ENCODE measurements at places on chromosomes 7 and 10.
A peak's percentile ranks its signal among the peaks of the same experiment; 100 is the strongest.

GRCh38 chr7:67566101-67566500 is 569.5 kb downstream of the TYW1 start:
- DNase-seq = peak; percentile 58

DNA sequence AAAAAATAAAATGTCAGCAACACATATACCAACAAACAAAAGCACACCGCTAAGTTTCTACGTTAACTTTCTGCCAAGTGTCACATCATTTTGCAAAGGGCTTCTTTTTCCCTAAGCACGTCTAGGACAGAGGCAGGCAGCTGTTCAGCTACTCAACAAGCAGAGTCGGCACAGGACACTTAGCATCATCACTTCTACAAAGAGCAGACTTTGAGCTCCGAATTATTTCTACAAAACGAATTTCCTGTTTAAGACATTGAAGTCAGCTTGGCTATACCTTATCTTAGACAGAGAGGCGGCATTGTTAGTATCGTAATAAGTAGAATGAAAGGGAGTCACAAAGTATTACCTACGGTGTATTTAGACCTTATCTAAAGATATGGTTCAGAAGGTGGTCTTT is 110.1 kb downstream of the SVIL start:
- DNase-seq = no peak

DNA sequence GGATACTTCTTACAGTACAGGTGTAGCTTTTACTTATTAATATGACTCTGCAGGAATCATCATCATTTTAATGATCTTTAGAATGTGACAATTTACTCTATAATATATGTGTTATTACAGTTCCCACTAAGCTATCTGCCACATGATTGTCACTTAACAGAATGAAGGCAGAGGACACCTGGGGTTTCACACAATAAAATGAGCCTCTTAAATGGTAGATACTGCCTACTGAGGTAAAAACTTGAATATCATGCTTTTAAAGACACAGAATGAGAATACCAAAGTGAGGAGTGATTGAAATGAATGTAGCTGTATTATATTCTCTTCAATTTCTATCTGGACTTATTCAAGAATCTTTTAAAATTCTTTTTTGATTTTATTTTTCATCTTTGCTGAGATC is 1255.3 kb upstream of the LRRN3 start:
- DNase-seq = no peak

GRCh38 chr7:42342381-42342780 is 105.4 kb upstream of the GLI3 start:
- no peak for DNase-seq

DNA sequence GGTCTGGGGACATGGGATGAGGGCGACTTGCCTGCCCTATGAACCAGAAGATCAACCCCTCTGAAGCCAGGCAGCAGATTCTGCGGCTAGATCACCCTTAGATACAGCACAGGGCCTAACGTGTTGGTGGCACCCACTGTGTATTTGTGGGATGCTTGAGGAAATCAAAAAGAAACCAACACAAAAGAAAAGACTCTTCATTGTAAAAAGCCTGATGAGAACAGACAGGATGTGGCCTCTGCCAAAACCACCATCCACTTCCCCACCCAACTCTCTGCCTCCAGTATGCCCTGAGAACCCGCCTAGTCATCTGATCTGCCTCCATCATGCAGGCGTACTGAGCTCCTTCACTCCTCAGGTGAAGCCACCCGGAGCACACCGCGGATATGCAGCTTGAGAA is 97.2 kb upstream of the INSYN2A start:
- DNase-seq = no peak

DNA sequence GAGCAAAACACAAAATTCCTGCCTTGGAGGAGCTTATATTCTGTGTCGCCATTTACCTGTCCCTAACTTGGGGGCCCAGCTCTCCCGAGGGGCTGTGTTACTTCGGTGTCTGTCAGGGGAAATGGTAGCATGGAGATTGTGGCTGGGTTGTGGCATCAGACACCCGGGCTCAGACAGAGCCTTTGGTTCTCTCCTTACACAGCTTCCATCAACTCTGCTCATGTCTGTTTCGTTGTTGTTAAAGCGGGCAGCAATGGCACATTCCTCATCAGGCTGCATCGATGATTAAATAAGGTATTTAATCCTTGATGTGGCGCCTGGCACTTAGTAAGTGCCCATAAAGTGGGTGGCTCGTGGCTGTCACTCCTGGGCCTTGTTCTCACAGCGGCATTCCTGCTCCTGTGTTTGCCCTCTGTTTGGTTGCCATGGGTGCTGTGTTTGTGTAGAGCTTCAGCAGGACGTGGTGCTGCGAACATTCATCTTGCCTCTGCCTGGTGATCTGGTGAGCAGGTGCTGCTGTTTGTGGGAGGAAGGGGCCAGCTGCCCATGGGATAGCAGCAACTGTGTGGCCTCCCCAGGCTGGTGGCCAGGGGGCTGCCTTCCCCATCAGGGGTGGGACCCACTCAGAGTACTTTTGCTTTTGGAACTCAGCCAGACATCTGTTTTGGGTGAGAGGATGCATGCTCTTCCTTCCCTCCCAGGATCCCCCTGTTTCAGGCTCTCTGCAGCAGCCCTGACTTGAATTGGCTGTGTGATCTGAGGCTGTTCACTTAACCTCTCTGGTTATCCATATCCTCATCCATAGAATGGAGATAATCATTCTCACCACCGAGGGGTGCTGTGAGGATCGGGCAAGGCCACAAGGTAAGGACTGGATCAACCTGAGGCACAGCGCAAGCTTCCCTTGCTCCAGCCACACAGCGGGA is 207.2 kb upstream of the SVIL start:
- no peak for DNase-seq

DNA sequence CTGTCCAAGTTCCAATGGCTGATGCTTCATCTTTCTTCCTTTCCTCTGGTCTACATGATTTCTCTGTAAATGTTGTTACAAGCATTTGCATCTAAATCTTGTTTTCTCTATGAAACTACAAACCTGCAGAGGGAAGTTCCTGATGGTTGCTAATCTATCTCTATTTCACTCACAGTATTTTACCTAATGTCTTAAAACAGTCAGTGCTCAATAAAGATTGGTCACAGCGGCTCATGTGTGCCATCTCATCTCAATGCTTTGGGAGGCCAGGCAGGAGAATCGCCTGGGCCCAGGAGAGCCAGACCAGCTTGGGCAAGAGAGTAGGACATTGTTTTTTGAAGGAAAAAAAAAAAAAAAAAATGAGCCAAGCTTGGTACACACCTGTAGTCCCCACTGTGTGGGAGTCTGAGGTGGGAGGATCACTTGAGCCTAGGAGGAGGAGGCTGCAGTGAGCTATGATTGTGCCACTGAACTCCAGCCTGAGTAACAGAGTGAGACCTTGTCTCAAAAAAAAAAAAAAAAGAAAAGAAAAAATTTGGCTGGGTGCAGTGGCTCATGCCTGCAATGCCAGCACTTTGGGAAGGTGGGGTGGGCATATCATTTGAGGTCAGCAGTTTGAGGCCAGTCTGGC is 71.3 kb upstream of the ARMC3 start:
- DNase-seq = no peak

DNA sequence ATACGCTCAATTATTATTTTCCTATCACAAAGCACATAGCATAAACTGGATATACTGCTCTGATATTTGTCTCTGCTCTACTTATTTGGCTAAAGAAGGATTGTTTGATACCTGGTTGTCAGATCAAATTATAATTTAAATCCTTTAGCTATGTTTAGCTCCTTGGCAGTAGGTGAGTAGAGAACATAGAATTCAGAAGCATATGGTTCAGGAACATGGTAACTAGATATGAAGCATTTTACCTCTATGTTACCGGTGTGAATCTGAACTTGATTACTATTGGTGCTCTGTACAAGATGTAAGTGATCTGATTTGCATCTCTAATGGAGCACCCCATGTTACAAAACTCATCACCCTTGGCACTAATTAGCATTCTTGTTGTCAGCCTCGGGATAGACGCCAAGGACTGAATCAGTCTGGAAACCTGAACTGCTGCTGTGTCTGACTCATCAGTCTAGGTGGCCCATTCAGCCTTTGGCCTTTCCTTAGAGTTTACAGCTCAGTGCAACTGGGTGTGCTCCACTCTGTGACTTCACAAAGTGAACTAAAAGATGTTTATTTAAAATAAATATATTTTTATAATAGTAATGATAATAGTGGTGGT is 12.3 kb upstream of the MYPN start:
- DNase-seq = no peak

- no peak for DNase-seq
Observed at GRCh38 chr10:76393875-76394706, 962.7 kb downstream of the LRMDA start.

- DNase-seq = peak; percentile 29
Observed at GRCh38 chr10:80197972-80198916, 7.1 kb downstream of the ANXA11 start.

DNA sequence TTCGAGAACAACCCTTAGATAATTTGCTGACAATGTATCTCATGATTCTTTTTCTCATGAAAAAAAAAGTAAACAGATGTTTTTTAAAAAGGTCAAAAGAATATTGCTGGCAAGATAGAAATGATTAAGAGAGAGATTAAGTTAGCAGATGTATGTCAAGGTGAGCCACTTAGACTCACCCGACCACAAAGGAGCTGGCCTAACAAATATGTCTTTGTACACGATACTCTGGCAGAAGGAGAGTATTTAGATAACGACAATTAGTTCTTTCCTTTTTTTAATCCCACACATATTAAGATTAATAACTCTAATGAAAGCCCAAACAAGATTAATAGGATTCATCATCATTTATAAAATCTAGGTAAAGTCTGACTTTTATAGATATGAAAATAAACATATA is 156.7 kb downstream of the RAPGEF5 start:
- no peak for DNase-seq

DNA sequence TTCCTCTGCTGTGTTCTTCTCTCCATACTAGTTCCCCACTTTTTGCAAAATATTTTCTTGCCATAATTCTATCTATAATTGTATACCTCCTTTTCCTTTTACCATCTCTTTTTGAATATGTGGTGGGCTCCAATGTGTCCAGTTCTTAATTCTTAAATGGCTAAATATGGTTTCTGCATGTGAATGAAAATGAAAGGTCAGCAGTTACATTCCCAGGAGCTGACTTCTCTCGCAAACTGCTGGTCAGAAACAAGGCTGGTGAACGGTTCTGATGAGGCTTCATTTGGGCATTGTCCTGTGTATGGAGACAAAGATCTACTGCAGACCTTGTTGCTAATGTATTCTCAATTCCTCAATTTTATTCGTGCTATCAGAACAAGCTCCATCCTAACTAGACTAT is 309.2 kb downstream of the SNX13 start:
- no peak for DNase-seq

- DNase-seq = no peak
Observed at GRCh38 chr10:123562387-123562786, 103.8 kb upstream of the GPR26 start.

DNA sequence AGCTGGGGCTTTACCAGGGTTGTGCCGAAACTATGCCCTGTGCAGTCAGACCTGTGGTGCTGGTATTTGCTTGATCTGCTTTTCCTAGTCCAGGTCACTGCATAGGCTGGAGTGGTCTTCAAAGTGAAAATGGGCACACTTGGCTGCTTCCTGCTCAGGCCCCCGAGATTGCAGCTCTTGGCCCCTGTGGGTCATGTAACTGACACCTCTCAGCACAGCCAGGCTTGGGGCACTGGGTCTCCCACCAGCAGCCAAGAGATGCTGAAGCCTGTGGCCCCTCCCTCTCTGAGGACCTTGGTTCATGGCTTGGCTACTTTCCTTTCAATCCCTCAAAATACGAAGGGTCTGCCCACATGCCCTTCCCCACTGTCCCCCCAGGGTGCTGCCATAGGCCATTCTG is 33.7 kb downstream of the PDIA4 start:
- DNase-seq = no peak

GRCh38 chr10:91590142-91590903 is 42.5 kb downstream of the PPP1R3C start:
- DNase-seq = peak; percentile 24

- no peak for DNase-seq
Observed at GRCh38 chr10:80158126-80158525, 25.6 kb downstream of the PLAC9 start.

DNA sequence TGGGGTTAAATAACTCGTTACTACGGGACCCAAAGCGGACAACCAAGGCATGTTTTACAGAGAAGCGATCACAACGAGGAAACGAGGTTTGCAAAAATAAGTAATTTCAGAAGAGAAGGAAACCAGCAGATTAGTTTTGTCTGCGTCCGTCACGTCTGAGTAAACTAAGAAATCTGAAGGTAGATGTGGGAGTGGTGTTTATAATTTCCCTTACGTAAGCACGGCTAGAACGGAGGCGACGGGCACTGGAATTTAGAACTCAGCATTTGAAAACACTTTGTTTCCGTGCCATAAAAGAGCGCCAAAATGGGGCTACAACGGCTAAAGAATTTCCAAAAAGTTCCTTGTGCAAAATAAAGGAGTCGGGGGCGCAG is 718 bp upstream of the UMAD1 start:
- no peak for DNase-seq

DNA sequence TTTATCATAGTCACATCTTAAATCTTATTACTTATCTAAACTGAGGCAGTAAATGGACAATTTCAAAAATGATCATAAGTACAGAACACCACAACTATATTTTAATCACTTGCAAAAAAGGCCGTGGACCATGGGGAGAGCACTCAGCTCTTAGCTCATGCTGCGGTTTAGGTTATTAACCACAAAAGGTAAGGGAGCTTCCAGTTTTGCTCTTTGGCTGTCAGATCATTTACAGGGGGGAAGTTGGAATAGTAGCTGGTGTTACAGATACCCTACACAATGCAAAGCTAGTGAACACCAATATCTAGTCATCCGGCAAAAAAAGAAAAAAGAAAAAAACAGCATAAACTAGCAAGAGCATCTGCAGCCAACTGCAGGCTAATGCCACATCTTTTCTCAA is 147.0 kb downstream of the BBS9 start:
- DNase-seq = no peak

- DNase-seq = no peak
Observed at GRCh38 chr10:93804200-93804599, 46.5 kb downstream of the LGI1 start.

DNA sequence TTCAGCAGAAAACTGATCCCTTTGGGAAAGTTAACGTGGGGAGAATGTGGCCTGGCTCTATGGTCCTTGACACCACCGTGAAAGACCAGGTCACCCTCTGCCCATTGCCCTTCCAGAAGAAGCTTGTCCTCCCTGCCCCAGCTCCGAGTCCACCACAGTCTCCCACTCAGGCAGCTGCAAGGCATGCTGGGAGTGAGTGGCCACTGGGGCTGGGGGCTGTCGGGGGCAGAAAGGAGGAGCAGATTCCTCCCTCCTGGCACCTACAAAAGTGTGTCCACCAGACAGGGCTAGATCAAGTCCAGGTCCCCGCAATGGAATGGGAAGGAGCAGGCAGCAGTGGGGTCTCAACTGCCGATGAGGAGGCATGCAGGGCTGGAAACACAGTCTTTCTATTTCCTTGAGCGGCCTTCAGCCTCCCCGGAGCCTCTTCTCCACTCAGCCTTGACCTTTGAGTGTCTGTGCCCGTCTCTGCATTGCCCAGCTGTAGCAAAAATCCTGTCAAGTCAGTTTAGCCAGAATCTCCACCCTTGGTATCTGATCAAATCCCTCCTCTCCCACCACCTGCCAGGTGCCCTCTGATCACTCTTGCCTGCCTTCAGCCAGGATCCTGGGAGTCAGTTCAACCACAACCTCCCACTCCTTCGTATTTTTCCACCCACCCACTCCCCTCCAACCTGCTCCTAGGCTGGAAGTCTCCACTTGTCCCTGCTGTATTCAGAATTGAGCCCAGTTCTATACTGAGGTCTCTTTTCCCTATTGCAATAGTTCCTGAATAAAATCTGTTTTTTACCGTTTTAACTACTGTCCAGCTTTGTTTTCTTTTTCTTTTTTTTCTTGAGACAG is 6.9 kb upstream of the ZNF316 start:
- DNase-seq = no peak

GRCh38 chr7:46058086-46058823 is 137.2 kb upstream of the IGFBP3 start:
- DNase-seq = no peak
